Left lobe of liver (tissue), 2 donors: ENCODE measurements at places on chromosomes 2 and 18. TPM values are rescaled to one million over a fixed set of nuclear protein-coding genes. Genes with fewer than 3 reads are reported as not detected.

DNA sequence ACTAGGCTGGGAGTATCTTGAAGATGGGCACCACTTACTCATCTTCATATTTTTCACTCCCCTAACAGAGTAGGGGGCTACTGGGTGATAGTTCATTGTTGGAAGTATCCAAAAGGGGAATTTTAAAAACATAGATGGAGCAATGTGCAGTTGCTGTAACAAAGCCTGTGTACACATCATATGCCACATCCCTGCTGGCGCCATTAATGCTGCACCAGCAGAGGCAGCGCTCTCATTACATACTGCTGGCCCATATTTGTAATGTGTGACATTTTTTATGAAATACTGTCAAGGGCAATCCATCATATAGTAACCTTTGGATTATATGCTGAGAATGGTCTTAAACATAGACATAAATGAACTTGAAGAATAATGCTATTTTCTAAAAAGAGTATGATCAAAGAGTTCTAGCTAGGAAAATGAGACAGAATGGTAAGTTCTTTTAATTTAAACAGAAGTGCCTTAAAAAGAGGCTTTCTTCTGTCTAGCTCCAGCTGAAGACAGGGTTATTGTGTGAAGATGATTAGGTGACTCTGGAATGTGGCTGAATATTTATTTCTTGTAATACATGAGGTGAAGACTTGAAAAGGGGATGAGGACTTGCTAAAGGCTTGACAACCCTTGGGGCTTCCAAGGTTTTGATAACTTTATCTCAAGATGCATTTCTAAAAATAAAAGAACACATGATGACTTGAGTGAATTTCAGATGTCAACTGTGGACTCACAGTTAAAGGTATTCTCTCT, 2.4 kb upstream of the TMEM178A start:
- DNase-seq: no peak

DNA sequence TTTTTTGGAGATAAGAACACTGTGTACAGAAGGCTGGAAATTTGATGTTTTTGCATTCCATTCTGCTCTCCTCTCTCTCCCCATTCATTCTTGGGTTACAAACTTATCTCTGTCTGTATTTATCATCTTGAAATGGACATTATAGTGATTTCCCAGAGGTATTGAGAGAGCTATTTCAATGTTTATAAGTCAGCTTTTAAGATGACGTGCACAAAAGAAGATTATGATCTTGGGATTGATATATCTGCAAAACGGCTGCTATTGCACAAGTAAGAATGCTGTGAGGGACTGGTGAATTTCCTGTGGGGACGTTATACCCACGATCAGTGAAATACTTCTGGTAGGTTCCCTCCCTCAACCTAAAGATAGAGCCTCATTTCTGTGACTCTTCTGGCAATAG, 61.0 kb upstream of the DTNA start:
- no peak for DNase-seq

DNA sequence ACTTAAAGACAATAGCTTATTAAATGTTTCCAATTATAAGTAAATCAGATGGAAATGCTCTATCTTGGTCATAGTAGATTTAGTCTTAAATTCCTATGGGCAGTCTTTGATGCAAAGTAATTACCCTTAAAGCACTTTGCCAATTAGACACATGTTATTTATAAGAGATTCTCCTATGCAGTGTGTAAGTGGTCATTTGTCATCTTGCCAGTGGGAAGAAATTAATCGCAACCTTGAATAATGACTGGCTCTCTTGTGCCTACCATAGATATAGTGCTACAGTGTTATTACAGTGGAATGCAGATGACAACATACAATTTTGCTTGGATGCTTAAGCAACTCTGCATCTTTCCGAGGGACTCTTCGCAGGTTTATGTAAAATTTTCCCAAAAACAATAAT, 311.0 kb upstream of the THUMPD2 start:
- no peak for DNase-seq

GRCh38 chr2:216589791-216590190, 43.4 kb upstream of the IGFBP2 start:
- DNase-seq: no peak

- DNase-seq: no peak
Observed at GRCh38 chr2:36482576-36483214, 115.3 kb downstream of the FEZ2 start.

GRCh38 chr2:28607730-28608499, 112.1 kb downstream of the PLB1 start:
- no peak for DNase-seq

DNA sequence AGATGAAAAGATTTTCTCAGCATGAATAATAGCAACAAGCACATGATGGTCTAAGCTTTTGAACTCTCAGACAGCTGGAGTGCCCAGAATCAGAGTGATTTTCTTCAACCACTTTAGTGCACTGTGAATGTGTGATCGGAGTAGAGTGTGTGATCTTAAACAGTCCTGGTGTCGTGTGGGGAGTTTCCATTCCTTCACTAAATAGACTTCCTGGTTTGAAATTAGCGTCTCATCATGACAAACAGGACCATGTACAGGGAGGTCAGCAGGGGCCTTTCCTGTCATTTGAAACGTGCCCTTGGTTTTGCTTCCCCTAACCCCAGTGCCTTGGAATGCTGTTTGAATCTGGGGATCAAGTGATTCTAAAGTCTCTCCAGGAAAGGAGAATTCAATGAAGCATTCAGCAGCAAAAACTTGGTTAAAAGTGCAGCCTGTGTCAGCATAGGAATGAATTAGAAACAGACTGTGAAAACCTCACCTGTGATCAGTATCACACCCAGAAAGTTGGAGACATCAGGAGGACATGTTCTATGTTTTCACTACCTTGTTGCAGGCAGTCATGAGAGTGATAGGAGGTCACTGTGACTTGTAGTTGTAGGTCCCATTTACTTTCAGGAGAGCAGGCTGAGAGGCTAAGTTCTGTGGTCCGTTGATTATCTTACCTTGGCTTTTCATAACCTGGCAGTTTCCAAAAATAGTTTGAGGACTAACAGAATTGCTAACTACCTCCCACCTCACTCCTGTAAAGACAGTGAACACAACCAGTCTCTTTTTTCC, 400.3 kb downstream of the MTX2 start:
- DNase-seq: no peak

- DNase-seq: no peak
Observed at GRCh38 chr2:131413148-131413747, 49.3 kb upstream of the RAB6D start.

GRCh38 chr2:118115761-118116160, 27.5 kb downstream of the INSIG2 start:
- DNase-seq: no peak

GRCh38 chr2:152693033-152693432, 24.2 kb downstream of the PRPF40A start:
- DNase-seq: no peak

DNA sequence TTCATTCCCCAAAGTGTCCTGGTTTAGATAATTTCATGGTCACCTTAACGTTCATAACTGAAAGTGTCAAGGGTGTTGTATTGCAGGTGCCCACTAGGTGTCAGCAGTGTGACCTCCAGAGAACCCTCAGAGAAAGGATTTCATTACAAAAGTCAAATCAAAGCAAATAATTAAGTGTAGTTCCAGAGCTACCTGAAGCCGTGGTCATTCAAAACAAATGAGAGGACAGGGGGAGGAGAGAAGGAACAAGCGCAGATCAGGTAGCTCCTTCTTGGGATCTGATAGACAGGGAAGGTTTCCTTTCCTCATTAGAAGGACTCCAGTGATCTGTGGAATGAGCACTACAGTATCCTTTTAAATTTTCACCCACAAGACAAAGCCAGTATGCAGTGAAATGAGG, at the start of gene SLC9A4:
SLC9A4 (plus strand) TSS at position 207 of the 400 bp plus-strand sequence. CDS start 534 bp downstream, outside the sequence.
- DNase-seq: no peak

GRCh38 chr18:59323931-59324622, 5.6 kb upstream of the CPLX4 start:
- no peak for DNase-seq

DNA sequence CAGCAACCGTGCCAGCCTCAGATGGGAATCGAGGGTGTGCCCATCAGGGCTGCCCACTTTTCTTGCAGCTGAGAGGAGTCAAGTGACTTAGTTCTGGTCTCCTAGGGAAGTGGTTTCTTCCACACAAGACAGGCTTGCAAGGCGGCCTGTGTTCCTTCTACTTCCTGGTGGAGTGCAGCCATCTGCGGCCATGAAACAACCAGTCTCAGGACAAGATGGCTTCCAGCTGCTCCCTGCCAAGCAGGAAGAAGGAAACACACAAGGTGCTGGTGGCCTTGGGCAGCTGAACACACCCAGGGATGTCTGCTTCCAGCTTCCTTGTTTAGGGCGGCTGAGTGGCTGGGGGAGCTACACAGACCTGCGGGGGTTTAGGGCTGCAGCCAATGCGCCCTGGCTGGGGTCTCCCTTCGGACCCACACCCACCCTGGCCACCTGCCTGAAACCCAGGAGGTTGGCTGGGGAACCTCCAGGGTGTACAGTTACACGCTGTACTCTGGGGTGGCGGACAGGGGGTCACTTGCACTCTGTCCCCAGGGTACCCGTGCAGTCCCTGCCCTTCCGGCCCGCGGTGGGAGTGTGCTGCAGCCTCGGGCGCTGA, 34.7 kb downstream of the PTPN18 start:
- no peak for DNase-seq

- DNase-seq: no peak
Observed at GRCh38 chr2:242043538-242044312, 174.2 kb downstream of the RTP5 start.

DNA sequence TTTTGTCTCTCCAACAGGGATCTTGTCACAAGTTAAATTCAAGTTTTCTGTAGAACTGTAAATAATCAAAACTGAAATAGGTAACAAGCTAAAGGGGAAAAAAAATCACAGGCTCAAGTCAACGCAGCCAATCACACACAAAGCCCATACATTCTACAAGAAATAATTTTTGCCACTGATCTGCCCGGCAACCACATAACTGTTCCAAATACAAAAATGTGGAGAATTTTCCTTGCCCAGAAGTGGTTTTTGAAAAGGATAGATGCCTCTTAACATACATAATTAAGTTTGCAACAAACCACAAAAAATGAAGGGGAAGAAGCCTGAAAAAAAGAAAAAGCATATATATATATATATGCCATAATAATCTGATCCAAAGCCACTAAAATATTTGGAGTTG, 60.3 kb downstream of the FARSB start:
- DNase-seq: no peak

DNA sequence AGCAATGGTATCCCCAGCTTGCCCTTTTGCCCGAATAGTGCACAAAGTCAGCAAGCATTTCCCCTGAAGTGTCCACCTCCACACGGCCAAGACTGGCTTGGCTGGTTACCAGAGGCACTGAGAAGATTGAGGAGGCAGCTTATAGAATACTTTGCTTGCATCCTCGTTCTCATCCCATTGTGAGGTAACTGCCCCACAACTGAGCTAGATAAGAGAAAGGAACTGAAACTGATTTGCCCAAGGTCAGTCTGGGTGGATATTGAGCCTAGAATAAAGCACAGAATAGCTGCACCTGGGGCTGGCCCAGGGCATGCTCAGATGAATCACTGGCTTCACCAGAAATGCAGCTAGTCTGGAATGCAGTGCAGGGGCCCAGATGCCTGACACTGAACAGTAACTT, 32.7 kb upstream of the MAP4K3 start:
- DNase-seq: no peak

The ATP5MC3 gene
- 192 TPM for total RNA-seq

The EFEMP1 gene
- total RNA-seq: 3.1 TPM

The SNED1 gene
- total RNA-seq: 34.9 TPM

The UGT1A5 gene
- 4.6 TPM for total RNA-seq

The ERFE gene
- not detected for total RNA-seq

The MEIS1 gene
- 5.9 TPM for total RNA-seq

The LIPT1 gene
- total RNA-seq: 2.5 TPM
